ENCODE measurements at places on chromosomes 1 and 21.

GRCh38 chr1:159953536-159954515 is at the start of gene SLAMF9:
Gene SLAMF9 (minus strand): TSS chr1:159954237. CDS start chr1:159954137, 100 bp downstream.
- no peak for DNase-seq

DNA sequence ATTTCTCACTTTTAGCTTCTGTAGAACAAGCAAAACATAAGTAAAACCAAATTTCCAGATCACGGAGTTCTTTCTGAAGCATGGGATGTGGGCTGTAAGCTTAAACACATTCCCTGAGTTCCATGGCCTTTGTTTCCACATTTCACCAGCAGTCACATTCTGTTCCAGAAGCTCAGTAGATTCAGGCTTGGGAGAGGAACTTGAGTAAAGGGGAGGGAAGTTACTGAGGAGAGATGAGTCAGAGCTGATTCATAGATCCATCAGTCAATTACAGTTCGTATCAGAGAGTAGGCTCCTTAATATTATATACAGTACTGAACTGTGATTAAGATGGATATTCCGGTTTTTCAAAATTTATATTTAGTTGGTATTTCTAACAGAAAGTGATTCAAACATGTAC is 614.3 kb downstream of the NCAM2 start:
- no peak for DNase-seq

- no peak for DNase-seq
Observed at GRCh38 chr1:201565024-201565730, 26.2 kb downstream of the NAV1 start.

DNA sequence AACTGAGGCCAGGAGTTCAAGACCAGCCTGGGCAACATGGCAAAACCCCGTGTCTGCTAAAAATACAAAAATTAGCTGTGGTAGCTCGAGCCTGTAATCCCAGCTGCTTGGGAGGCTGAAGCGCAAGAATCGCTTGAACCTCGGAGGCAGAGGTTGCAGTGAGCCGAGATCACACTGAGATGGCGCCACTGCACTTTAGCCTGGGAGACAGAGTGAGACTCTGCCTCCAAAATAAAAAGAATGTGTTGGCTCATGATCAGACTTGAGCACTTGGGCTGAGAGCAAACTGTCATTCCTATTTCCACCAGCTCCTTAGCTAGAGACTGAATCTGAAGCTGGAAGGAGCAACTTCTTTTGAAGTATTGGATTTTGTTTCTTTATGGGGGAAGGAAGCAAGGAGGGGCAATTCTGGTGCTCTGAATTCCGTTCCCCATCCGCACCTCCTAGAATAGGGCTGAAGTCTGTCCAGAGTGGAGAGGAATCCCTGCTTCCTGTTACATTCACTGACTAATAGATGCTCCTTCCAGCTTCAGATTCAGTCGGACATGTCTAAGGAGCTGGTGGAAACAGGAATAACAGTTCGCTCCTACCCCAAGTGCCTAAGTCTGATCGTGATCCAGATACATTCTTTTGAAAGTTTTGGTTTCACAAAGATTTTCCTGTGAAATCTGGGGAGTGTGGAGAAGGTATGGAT is 3.8 kb downstream of the ZNF672 start:
- no peak for DNase-seq

GRCh38 chr1:73359001-73359400 is 839.0 kb downstream of the LRRIQ3 start:
- DNase-seq, result no peak

- no peak for DNase-seq
Observed at GRCh38 chr1:218476385-218476784, 131.2 kb downstream of the TGFB2 start.

DNA sequence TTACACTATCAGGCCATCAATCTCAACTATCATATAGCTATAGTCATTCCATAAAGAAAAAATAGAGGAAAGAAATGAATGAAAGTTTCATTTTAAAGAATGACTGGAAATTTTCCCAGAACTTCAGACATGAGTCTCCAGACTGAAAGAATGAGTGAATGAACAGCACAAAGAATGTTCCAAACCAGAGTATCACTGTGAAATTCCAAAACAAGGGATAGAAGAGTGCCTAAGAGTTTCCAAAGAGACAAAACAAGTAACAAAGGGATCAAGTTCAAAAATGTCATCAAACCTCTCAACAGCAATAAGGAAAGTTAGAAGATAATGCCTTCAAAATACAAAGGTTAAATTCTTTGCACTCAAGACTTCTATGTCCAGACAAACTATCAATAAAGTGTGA is 114.9 kb downstream of the DENND1B start:
- no peak for DNase-seq

GRCh38 chr21:40638466-40639251 is 208.3 kb downstream of the DSCAM start:
- DNase-seq, result no peak

GRCh38 chr1:107622535-107622934 is 342.4 kb downstream of the VAV3 start:
- no peak for DNase-seq

- no peak for DNase-seq
Observed at GRCh38 chr1:52976183-52977035, 49.3 kb downstream of the SCP2 start.

DNA sequence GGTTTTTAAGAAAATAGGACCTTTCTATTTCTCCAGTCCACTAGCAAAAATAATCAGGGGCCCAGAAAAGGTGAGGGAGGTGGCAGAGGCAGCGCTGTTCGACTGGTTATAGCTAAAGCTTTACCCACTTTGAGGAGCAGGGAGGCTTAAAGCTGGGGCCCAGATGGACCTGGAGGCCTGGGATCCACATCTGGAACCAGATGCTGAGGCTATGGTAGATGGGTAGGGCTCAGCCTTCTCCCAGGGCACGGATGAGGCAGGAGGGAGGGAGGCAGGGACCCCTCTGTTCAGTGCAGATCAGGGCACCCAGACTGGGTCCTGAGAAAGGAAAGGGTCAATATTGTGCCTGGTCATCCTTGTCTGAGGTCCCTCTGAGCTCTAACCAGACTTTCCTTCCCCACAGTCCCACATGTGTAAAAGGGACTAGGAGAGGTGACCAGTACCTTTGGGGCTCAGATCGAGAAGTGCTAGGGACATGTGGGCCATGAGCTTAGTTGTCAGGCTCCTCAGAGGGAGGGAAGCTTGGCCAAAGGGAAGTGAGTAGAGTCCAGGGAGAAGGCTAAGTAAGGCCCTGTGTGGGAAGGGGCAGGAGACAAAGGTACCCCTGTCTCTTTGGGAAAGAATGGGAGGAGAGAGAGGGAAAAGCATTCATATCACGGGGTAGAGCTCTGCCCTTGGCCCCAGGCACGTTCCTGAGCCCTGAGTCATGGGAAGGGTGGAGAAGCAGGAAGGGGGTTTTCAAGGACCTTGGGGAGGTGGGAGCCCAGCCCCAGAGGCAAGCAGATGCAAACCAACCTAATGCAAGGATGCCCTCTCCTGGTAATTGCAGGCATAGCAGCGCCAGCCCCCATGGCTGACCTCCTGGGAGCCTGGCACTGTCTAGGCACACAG is 15.4 kb downstream of the LMNA start:
- DNase-seq, result peak; percentile 68

DNA sequence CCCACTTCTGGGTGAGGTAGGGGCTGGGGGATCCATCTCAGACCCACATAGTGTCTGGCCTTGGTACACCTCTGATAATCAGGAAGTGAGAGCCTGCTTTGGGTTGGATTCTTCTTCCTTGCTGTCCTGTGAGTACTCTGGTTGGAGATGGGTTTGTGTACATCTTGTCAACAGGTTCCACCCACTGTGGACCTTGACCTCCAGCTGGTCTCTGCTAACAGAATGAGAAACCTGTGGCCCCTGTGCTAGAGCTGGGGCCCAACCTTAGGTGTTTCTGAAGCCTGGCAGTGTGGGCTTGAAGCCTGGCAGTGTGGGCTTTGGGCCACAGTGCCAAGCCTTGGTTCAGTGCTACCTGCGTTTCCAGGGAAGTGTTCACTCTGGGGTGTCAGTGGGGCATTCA is 2.6 kb downstream of the ZBTB48 start:
- DNase-seq, result no peak

DNA sequence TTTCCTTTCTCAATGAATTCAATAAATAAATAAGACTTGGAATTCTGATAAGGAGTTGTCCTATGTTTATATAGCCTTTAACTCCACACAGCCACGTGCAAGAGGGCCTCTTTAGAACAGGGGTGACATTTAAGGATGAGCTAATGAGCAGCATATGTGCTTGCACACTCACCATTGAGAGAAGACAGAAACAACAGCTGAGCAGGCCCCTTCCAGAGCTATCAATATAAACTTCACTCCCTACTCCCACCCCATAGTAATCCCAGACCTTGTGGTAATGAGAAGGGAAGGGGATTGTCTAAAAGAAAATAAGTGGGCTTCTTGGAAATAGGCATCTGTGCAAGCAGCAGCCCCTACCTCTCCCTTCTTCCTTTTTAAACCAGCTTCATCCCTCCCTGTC is 176.0 kb downstream of the SEC16B start:
- no peak for DNase-seq

- DNase-seq, result no peak
Observed at GRCh38 chr21:46454634-46455390, 3.9 kb upstream of the DIP2A start.

GRCh38 chr1:226108935-226109828 is 46.7 kb downstream of the H3-3A start:
- DNase-seq, result no peak

GRCh38 chr1:186679924-186680244 is 339 bp downstream of the PTGS2 start:
- DNase-seq, result no peak

GRCh38 chr1:206646504-206646903 is 11.2 kb downstream of the DYRK3 start:
- no peak for DNase-seq

GRCh38 chr1:192936313-192937018 is 122.7 kb downstream of the UCHL5 start:
- no peak for DNase-seq

DNA sequence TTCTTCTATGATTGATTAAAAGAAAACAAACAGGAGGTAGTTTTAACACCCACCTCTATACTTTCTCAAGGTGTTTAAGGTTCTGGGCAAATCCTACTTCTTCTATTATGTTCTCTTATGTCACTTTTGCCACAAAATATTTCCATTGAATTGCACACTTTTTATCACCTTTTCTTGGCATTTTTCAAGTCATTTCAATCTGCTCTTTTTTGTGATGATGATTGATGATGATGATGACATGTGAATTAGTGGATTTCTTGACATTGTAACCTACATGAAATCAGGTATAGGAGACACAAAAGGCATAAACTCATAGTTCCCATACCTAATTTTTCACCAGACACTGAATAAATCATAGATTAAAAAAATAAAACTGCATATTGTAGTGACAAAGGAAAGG is 4.1 kb downstream of the PTPRC start:
- no peak for DNase-seq

DNA sequence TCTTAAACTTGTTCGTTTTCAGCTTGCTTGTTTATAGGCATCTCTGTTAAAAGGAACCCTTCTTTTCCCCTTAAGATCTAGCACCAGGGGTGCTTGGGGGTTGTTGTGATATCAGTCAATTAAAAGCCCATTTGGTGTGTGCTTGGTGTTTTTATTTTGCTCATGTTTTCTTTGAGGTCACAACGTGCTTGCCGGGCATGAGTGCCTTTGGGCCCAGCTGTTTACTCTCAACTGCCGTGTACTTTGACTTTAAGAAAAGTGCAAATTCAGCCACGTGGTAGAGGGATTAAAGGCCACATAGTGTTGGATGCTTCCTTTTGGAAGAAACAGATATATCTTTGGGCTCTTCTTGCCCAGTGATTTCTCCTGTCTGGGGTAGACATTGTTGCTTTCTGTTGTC is 10.5 kb downstream of the ARID1A start:
- DNase-seq, result no peak

DNA sequence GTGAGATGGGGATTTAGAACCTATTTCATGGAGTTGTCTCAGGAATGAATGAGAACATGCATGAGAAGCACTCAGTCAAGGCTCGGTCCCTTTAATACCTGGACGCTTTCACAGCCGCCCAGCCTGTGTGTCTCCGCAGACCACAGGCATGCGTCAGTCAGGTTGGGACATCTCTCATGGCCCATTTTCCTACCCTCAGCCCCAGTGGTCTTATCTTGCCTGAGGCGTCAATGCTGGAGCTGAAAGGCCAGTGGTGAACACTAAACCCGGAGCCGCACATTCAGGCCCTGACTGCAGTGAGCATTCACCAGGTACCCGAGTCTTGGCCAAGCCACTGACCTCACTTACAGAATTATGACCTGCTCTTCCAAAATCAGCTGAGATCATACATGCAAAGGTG is 263.2 kb upstream of the RAB4A start:
- DNase-seq, result no peak

DNA sequence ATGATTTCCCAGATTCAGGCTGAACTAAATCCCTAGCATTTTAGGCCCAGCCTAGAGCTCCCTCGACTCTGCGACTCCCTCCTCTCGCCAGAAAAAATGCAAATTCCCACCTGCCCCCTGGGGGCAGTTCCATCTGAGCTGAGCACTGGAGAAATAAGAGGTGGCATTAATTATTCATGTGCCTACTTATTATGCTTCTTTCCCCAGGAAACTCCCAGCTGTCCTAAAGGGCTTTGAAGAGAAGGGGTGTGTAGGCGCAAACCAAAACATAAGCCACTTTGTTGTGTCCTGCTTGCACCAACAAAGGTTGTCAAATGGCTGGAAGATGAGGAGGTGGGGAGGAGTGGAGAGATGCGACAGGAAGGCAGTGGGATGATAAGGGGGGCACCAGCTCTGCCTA is 41.4 kb upstream of the GOLT1A start:
- no peak for DNase-seq

GRCh38 chr21:20511216-20511880 is 486.9 kb upstream of the NCAM2 start:
- DNase-seq, result no peak

DNA sequence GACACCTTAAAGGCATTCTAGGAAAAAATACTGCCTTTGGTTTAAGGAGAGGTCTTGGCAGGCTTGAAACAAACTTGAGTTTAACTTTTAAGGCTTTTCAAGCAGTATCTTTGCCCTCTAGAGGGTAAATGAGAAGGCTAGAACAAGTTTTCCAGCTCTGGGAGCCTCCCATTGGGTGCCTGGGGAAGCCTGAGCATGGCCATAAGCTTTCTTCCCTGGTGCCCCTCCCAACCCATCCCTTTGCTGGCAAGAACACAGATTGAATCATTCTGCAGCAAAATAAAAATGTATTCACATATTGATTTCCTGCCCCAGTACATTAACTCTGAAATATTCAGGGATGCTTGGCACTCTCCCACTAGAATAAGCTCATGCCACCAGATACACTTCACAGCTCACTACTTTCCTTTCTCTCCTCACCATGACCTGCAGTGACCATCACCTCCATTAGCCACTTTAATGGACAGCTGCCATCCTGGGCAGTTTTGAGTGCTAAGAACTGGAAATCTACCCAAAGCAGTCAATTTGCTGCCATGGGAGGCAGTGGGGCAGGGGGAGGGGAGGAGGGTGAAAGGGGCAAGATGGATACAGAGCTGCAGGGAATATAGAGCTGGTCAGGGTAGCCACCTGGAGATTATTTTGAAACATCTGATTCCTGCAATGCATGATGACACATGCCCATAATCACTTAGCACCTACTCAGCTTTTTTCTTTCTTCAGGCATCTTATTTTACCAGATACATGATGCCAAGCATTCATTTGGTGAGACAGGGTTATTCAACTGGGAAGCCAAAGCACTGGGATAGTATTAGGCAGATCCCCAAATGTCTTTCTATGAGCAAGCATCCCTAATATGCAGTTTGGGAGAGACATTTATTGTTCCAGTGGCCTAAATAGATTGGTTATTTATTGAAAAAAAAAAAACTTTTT is 140.6 kb downstream of the SYT2 start:
- DNase-seq, result no peak

Measured in stimulated activated CD4-positive, alpha-beta T cell treated with anti-CD3 and anti-CD28 coated beads, TNF-alpha, amount 100 ng/mL, for 4 hours (primary cell).